ENCODE measurements at places on chromosomes 13 and 19.

- no peak for DNase-seq
Measured at GRCh38 chr13:23598369-23598768, 28.2 kb downstream of the TNFRSF19 start.

DNA sequence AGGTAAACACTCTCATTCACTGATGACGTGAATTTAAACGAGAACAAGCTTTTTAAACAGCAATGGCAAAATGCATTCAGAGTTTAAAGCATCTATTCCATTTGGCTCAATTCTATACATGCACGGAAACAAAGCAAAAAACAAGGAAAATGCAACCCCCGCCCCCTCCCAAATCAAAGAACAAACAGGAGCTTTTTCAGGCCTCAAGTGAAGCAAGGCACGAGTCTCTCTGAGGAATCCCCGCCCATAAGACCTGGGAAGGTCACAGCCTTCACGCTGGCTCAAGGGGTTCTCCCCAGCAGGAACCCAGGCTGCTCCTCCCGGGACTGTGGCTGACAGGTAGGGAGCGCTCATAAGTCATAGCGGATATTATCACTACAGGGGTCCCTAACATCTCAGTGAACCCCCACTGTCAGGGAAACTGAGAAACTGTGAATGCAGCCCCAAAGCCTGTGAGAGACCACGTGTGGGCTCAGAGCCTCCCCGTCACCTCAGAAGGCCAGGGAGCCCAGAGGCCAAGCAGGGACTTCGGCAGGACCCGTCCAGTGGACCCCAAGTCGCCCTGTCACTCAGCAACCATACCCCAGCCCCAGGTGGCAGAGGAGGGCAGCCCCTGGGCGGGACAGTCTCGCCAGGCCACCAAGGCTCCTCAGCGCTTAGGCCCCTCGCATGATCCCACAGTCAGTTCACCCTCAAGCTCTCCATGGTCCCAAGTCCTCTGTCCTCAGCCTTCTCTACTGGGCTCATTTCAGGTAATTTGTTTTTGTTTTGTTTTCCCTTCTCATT is 117.3 kb downstream of the ZDHHC20 start:
- no peak for DNase-seq

DNA sequence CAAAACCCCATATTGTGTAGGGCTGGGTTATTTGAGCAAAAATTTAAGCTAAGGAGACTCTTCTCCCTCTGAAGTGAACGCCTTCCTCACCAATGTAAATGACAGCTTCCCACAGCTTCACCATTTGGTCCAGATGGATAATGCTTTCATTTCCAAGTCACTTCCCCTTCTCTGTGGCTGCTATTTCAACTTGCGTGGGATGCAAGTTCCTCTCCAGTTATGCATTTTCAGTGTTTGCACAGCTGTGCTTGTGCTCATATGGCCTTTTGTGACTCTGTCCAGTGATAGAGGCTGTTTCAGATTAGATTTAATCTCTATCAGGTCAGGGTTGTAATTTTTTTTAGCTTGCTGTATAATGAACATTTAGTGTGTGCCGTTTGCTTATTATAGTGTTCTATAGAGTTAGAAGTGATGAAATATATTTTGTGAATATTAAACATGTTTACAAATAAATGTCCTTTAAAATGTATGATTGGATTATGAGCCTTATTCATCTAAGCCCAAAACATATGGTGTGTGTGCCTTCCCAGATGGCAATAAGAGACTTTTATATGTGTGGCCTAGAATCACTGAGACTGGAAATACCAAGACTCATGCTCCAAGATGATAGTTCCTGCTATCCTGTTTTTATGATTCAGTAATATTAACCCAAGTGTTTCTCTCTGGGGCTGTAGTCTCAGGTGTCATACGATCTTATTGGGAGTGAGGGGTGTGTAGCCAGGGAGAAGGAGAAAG is 86.6 kb downstream of the TNFRSF19 start:
- DNase-seq: no peak

GRCh38 chr19:58555920-58556621 is 1.2 kb upstream of the CHMP2A start:
- DNase-seq: no peak

- peak; percentile 48 for DNase-seq
Measured at GRCh38 chr19:55353803-55354697, 469 bp downstream of the COX6B2 start.

GRCh38 chr13:52845766-52846566 is 2.5 kb downstream of the PCDH8 start:
- no peak for DNase-seq

- DNase-seq: no peak
Measured at GRCh38 chr19:3609779-3610719, 3.4 kb upstream of the TBXA2R start.

GRCh38 chr13:76925115-76925514 is 23.2 kb upstream of the ACOD1 start:
- no peak for DNase-seq
